ENCODE measurements at places on chromosomes 12 and 14.
A peak's percentile ranks its signal among the peaks of the same experiment; 100 is the strongest.

DNA sequence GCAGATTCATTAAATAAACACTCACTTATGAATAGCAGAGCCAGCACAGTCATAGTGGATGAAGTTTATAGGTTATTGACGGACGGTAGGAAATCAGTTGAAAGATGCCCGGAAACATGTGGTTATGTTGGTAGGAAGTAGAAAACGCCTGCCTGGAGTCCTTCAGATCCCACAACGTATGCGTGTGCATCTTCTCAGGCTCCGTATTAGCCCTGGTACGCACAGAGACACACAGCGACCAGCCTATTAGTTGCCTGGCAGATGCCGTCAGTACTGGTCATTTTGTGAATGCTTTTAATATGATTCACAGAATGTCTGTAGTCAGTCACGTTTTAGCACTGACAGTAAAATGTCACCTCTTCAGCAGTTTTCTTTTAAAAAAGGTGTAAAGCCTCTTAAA lies 196.4 kb downstream of the RGS6 start:
- DNase-seq = no peak

- DNase-seq = no peak
These were observed 92.5 kb upstream of the NAP1L1 start for GRCh38 chr12:76176940-76177339.

- DNase-seq = no peak
These were observed 7.8 kb upstream of the AMN start for GRCh38 chr14:102914474-102915291.

DNA sequence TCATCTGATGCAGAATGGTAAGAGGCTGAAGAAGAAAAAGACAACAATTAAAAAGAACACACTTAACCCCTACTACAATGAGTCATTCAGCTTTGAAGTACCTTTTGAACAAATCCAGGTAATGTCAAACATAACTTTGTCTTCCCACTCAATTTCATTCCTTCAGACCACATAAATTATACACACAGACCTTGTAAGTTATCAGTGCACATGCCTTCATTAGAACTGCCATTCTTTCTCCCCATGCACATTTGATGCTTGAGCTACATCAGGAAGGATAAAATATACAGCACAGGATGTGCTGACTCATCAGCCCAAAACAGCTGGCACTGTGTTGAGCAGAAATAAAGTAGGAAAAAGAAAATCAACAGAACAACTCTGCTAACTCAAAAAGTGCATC lies 246.7 kb downstream of the PAWR start:
- DNase-seq = no peak

- no peak for DNase-seq
These were observed 136.9 kb downstream of the FUT8 start for GRCh38 chr14:65549429-65549828.

- DNase-seq = no peak
These were observed 52.4 kb downstream of the VCPKMT start for GRCh38 chr14:50063876-50064420.

DNA sequence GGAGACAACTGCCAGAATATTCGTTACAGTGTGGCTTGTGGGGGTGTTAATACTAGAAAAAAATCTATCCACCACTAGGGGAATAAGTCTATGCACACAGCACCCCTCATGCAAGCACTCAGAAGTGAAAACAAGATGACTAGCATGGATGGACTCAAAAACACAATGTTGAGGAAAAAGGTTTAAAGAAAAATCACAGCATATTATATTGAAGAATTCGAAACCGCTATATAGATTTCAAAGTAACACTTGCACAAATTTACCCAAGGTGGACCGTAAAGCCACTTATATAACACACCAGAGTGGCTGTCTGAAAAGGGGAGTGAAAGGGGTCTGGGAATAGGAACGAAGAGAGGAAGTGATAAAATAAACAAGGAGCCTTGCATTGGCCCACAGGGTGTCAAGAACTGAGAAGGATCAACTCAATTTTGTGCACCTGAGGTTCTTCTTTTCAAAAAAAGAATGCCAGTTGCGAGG lies 544 bp downstream of the ABCD4 start:
- peak; percentile 38 for DNase-seq

DNA sequence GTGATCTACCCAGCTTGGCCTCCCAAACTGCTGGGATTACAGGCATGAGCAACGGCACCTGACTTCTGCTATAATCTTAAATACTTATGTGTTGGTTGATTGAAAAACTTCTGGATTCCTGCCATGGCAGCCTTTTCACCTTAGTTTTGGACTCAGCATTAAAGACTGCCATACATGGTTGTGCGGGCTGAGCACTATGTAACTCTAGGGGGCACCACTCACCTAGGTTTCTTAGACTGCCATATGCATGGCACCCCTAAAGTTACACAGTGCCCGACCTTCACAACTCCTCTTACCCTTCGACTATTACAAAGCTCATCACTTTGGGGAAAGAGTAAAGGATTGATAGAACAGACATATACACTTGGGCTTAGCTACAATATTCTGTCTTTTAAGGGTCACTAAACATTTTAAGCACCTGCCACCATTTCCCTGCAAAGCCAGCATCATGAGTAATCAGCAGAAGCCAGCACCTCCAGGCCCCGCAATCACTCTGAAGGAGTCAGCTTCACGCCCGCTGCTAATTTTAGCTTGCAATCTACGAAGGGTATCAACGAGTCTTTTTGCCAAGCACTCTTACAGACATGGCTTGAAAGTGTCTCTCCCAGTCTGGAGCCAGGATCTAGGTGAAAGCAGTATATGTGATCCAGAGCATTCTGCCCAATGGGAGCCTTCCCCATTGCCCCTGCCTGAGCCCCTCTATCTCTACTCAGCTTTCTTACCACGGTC lies 59.8 kb downstream of the SUDS3 start:
- DNase-seq = no peak

GRCh38 chr14:93008381-93008780 lies 85.4 kb downstream of the CHGA start:
- DNase-seq = no peak

GRCh38 chr12:123263196-123263817 lies 8.3 kb downstream of the CDK2AP1 start:
- no peak for DNase-seq

DNA sequence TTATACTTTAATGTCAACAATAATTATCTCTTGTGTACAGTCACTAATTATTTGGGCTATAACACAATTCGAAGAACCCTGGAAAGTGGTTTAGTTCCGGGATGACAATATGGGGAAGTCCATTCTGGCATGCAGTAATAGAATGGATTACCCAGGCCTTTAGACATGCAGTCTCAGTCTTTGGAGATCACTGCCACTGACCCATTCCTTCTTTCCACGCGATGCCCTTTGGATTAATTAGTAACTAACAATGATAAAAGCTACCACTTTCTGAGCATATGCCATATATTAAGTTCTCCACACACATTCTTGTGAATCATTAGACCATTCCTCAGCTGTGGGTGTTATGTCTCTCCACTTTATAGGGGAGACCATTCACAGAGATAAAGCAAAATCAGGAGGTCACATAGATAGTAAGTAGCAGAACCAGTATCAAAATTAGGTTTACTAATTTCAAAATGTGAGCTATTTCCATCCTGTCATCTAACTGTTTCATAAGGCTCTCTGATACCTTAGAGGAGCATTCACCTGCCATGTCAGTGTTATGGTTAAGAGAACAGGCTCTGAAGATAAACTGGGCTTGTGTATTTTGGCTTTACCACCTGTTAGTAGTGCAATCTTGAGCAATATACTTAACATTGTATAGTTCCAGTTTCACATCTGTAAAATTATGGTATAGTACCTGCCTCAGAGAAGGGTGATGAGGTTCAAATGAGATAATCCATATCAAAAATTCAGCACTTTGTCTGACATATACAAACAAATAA lies 27.2 kb upstream of the KCNJ8 start:
- DNase-seq = no peak

- DNase-seq = no peak
These were observed 100.5 kb upstream of the GNG2 start for GRCh38 chr14:51759950-51760349.

DNA sequence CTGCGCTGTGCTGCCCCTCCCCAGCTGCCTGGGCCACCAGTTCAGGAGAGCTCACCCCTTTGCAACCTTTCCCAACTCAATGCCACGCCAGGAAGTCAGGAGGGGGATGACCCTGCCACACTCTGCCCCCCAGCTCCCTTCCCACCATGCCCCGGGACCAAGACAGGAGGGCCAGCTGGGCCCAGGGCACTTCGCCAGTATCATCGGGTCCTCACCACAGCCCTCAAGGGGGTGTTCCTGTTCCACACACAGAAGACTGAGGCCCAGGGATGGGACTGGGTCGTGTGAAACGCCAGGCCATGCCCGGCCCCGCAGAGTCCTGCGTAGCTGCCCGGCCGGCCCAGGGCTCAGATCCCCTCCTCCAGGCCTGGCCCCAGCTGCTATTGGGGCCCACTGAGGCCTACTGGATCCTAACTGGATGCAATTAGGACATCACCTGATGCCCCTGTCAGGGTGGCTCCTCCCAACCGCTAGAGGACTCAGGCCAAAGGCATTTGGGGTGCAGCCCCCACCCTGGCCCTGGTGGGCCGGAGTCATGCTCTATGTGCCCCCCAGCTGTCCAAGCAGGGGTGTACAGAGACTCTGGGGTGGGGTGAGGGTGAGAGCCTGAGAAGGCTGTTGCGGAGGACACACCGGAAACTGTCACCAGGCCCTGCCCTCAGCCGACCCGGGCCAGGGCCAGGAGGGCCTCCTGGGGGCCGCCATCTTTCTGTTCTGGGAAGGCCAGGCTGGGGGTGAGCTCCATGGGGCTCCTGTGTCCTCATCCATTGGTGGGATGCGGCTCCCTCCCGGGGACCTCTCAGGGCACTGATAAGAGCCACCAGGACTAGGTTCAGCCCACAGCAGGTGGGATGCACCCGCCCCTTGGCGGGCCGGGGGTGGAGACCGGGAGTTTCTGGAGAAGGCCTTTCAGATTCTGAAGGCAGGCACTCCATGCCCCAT lies 29.3 kb upstream of the ANKRD9 start:
- DNase-seq = no peak

DNA sequence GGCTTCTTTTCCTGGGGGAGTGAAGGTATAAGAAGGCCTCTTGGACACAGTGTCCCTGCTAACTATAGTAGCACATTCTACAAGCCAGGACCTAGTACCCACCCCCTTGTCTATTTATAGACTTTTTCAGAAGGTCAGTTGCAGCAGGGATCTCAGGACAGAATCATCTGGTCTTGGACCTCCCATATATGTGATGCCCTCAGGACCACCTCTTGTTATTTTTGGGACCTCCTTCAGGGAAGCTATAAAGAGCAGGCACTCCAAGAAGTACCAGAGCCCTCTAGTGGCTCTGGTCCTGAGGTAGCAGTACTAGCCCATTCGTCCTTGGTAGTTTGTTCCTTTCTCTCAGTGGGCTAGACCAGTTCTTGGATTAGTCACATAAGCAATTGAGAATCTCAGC lies 4.3 kb downstream of the COQ10A start:
- DNase-seq = no peak

DNA sequence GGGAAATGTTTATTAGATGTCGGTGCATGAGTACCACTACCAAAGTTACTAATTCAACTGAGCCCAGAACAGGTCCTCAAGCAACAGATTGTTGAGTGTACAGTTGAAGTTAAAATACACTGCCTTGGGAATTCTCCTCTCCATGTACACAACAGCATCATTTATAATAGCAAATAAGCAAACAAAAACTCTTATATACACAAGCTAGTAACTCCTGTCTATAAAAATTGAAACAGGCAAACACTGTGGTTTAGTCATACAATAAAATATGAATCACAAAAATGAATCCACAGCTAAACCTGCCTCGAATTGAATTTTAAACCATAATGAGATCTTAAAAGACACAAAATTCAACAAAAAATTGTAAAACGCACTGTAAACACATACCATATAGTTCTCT lies 681.1 kb downstream of the C12orf50 start:
- DNase-seq = no peak

- no peak for DNase-seq
These were observed 2.8 kb downstream of the KRT83 start for GRCh38 chr12:52318241-52318990.

DNA sequence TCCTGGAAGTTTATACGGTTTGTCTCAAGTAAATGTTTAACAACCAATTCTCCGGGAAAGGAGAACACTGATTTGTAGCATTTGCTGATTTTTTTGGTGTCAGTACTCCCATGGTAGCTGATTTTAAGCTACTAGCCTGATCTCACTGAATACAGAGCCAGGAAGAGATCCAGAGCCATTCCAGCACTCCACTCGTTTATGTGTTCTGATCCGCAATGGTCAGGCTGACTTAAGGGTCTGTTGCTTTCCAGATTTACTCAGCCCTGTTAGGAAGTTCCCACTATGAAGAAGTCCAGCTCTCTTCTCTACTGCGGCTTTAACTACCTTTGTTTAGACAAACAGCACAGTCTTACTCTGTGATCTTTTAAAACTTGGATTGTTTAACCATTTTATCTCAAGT lies 38.0 kb upstream of the NID2 start:
- DNase-seq = no peak

DNA sequence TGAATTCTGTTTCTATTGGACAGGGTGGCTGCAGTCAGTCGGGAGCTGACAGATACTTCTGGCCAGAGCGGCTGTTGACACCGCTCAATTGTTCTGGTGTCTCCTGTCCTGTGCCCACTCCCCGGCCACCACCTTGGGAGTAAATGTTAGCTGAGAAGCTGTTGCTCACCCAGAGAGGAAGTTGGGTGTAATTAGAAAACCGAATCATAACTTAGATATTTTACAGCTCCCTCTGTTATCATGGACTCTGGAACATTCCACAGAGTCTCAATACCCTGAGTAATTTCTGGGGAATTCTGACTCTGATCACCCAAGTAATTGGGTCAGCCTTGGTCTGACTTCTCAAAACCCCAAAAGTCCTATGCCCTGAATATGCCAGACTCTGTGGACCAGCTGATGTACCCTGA lies 58.3 kb upstream of the RFLNA start:
- no peak for DNase-seq

GRCh38 chr12:111409780-111410430 lies 4.2 kb downstream of the SH2B3 start:
- DNase-seq = no peak

DNA sequence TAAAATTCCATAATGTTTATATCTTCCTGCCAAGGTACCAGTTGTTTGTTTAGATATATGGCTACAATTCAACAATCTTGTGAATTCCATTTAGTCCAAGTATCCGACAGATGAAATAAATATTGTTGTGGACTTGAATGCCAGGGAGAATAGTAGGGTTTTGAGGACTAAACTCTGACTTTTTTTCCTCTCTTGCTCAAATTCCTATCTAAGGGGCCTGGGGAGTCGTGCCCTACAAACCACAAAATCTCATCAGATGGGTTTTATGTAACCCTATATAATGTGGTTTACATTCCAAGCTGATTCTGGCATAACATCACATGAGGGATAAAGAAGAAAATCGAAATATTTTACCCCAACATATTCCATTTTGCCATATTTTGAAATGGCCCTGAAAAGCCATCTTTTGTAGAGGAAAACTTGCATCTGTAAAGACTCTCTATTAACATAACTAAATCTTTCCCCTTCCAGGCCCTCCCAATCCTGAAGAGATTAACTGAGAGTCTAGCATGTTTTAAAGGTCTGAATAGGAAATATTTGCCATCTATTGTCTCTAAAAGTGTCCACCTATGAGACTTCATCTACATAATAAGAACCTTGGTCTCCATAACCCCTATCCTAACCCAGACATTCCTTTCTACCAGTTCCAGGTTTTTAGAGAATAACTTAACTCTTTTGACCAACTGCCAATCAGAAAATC lies 184.7 kb upstream of the KITLG start:
- DNase-seq = no peak

GRCh38 chr14:72610831-72611200 lies 283.1 kb downstream of the DPF3 start:
- DNase-seq = no peak

All from SIG-M5 (cell line).